Natural killer cell (primary cell): ENCODE measurements at places on chromosomes 13 and 19.

GRCh38 chr19:5074407-5074806 lies 105.5 kb downstream of the KDM4B start:
- DNase-seq = no peak

DNA sequence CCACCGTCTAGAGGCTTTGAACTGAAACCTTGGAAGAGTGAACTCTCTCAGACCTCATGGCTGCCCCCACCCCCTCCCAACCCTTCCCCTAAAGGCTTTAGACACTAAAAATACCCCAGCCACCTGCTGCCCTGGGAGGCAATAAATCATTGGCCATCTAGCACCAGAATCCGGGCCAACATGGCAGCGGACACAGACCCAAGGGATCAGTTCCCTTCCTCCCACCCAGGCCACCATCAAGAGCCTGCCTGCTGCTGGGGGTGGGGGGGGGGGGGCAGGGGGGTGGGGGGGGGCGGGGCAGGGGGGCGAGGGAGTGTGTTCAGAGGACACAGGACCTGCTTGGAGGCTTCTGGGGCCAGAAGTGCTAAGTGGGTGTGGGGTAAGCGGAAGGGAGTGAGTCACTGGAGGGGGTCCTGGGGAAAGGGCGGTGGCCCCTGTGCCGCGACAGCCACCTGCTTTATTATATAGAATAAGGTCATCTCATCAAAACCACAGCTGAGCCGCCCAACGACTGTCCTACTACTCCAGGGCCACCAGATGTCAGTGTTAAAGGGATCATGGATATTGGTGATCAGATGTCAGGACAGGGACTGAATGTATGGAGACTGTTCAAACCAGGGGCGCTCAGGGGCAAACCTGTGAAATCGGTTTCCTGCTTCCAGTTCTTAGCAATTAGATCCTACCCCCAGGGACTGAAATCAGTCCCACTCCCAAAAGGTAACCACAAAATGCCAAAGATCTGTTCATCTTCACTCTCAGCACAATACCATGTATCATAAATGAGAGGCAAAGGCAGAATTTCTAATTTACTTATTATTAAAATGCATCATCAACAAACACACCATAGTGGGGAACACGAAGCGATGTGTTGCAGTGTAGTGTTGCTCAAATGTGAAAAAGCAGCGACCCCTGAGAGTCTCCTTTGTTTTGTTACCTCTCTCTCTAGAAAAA lies 24.3 kb downstream of the ARL11 start:
- no peak for DNase-seq

- DNase-seq = no peak
These were observed 25.8 kb downstream of the COL4A1 start for GRCh38 chr13:110280985-110281688.

- no peak for DNase-seq
These were observed 16.8 kb downstream of the LTBP4 start for GRCh38 chr19:40617961-40618360.

DNA sequence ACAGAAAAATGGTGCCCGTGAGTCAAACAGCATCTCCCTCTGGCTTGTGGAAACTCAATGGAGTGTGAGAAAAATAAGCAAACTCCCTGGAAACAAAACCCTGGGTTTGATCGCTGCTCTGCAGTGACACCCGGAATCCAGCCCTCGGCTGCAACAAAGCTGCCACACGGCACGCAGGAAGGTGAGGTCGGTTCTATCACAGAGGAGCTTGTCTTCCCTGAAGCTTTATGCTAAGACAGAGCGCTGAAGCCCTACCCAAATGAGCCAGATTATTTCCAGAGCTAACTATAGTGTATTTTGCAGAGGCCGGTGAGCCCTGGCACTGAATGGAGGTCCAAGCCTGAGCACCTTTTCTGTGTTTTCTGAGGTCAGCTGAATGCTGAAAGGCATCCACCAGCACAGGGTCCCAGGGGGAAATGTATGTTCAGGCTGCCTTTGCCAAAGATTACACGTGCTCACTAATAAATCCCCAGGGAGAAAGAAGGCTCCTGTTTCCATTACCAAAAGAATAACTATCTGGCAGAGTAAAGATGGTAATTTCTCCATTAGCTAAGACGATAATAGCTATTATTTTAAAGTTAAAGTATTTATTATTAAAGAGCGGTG lies 77.8 kb downstream of the TSHZ3 start:
- no peak for DNase-seq
